IPS DF 6.9 (cell line): ENCODE measurements at places on chromosomes 7 and 10.

DNA sequence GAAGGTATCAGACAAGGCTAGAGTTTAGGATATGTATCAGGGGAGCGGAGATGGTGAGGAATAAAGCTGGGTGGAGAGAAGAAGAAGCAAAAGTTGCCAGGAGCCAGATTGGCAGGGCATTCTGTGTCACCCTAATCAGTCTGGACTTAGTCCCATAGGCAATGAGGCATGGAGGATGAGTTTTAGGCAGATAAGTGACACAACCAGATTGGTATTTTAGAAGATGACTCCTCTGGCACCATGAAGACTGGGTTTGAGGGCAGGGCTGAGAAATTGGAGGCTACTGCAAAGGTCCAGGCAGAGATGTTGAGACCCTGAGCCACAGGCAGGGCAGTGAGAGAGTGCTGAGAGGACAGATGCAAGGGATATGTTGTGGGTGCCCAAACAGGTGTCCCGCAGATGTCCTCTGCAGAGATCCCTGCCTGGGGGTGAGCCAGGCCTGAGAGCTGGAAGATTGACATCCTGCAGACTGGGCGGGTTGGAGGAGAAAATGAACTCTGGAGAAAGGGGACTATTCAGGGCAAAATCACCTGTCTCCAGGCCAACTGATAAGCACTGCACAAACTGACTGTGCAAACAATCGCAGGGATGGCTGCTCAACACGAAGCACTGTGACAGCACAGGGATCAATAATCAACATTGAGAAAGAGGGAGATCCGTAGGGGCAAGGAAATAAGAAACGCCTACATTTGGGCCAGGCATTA, 11.9 kb upstream of the HABP2 start:
- DNase-seq = no peak

- no peak for DNase-seq
Observed at GRCh38 chr7:43479042-43479441, 103.9 kb upstream of the STK17A start.

- DNase-seq = no peak
Observed at GRCh38 chr10:129305046-129305445, 162.0 kb upstream of the MGMT start.

GRCh38 chr10:122624546-122624945, 64.0 kb downstream of the DMBT1 start:
- DNase-seq = no peak

DNA sequence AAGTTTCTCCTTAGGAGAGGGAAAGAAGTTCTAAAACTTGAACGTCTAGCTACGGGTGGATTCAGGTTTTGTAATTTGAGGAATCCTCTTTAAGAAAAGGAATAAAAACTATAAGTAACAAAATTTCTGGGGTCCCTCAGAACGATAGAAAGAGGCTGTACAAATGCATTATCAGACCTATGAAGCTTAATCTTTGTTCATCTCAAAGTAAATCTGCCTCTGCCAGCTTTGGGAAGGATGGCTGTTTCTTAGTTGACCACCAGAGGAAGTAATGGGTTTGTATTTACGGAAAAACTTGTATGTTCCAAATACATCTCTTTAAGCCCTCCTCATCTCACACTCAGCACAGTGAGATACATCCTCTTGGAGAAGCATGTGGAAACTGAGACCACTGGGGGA, 864 bp downstream of the PSTK start:
- peak; percentile 5 for DNase-seq

DNA sequence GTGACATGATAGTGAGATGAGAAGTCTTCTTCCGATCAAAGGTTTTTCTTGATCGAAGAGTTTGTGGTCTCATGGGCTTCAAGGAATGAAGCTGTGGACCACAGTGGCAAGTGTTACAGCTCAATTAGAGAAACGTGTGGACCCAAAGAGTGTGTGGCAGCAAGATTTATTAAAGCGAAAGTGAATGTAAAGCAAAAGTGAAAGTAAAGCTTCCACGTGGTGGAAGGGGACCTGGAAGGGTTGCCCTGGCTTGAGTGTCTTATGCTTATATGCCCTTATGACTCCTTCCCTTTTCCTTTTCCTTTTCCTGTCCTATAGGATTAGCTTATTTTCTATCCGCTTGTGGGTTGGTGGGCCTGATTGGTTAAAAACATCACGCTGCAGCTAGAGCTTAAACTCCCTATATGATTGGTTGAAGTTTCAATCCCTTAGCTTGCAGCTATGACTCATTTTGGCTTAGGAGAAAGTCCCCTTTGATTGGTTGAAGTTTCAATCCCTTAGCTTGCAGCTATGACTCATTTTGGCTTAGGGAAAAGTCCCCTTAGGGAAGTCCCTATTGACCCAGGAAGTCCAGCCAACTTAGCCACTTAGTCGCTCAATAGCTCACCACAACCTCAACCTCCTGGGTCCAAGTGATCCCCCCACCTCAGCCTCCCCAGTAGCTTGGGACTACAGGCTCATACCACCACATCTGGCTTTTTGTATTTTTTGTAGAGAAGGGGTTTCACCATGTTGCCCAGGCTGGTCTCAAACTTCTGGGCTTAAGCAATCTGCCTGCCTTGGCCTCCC, 34.7 kb downstream of the MRPS24 start:
- no peak for DNase-seq
